ENCODE measurements at places on chromosomes 6 and 20.

DNA sequence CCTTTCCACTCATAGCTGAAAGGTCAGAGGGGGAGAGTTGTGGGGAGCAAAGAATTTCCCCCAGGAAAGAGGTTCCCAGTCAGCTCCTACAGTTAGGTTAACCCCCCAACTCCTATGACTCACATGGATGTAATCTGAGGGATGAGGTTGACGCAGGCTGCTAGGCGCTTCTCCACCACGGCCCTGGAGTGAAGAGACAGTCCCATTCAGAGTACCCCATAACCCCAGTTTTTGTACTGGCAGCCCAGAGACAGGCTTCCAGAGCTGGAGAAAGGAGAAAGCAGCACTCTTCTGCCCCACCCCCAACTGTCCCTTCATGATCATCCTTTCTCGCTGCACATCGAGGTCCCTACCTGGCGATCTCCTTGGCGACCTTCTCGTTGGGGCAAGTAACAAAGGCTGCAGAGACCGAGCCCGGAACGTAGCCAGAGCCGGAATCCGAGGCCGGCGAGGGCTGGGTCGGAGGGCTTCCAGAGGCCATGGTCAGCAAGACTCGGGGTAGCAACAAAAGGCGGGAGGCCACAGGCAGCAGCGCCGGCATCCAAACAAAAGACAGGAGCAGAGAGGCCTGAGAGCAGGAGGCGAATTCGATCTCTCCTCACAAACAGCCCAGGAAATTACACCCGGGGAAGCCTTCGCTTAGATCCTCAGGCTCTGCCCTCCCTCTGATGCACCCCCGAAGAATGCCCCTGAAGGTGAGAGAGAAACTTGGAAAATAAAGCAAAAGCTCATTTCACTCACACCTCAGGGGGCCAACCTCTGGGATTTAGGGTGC, 592 bp downstream of the CUTA start:
- DNase-seq = no peak

DNA sequence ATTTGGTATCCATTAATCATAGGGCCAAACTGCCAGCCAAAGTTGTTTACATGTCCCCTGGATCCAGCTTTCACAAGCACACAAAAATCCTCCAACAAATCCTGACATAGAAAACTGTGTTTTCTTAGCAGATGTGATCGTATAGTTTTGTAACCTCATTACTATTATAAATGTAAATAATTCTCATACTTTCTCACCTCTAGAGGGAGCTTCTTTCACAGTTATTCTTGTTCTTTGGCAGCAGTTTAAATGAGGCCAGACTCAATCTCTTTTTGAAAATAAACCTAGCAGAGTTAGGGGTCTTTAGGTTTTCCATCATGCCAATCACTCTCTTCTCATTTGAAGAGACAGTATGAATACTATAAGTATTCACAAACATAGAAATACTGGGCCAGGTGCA, 17.0 kb upstream of the ZNF318 start:
- no peak for DNase-seq

DNA sequence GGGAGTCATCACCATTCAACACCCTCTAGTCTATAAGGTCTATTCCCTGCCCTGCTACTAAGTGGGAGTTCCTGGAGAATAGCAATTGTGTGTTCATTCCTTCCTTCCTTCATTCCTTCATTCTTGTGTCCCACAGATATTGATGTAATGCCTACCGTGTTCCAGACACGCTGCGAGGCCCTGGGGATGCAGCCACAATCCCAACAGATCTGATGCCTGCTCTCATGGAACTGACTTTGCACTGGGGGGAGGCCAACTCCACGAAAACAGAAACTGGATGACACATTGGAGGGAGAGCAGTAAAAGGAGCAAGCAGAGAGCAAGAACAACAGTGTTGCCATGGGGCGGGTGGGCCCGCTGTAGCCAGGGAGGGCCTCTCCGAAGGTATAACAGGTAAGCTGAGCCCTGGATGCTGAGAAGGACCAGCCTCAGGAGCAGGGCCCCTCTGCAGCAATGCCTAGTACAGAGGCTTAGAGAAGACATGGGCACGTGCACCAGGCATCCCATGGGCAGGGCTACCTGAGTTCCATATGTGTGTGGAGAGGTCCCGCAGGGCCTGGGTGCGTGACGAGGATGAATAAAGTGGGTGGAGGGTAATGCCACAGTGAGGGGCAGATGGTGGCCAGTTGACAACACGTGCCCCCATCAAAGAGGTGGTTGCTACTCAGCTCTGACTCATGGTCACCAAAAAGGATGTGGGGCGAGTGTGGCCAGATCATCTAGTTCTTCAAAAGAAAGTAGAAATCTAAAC, 173.9 kb downstream of the NFATC2 start:
- DNase-seq = no peak

- no peak for DNase-seq
These were observed 1.5 kb upstream of the CPNE5 start for GRCh38 chr6:36840432-36841403.

GRCh38 chr6:31908791-31909190, 6.9 kb upstream of the ZBTB12 start:
- no peak for DNase-seq

Data from SHP77 treated with DMSO at 0.1 percent for 48 hours (cell line).